Astrocyte of the spinal cord (primary cell): ENCODE measurements at places on chromosomes 7 and 10.

- no peak for DNase-seq
Observed at GRCh38 chr7:47382200-47382599, 199.7 kb downstream of the TNS3 start.

DNA sequence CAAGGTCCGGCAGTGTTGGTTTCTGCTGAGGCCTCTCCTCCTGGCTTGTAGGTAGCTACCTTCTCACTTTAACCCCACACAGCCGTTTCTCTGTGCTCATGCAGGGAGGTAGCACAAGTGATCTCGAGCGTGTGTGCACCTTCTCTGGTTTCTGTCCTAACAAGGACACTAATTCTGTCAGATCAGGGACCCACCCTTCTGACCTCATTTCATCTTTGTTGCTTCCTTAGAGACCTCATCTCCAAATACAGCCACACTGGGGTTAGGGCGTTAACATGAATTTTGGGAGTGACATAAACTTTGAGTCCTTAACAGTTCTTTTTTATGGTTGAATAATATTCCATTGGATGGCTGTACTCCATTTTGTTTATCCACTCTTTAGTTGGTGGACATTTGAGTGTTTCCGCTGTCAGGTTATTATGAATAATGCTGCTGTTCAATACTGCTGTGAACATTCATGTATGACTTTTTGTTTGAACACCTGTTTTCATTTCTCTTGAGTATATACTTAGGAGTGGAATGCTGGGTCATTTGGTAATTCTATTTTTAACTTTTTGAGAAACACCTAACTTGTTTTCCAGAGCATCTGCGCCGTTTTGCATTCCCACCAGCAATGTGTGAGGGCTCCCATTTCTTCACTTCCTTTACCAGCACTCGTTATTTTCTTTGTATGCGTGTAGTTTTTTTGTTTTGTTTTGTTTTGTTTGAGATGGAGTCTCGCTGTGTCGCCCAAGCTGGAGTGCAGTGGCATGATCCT lies 57.5 kb downstream of the LCOR start:
- DNase-seq = no peak

DNA sequence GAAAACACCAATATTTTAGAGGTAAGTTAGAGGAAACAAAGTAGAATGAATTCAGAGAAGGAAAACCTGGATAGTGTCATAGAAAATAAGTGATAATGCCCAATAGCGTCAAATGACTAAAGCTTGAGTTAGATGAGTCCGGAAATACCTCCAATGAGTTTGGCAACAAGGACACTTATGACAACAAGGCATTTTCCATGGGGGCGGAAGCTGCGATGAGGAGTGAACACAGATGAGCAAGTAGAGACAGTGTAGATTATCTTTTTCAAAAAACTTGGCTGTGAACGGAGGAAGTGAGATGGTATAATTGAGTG lies 383 bp upstream of the R3HCC1L start:
- no peak for DNase-seq

DNA sequence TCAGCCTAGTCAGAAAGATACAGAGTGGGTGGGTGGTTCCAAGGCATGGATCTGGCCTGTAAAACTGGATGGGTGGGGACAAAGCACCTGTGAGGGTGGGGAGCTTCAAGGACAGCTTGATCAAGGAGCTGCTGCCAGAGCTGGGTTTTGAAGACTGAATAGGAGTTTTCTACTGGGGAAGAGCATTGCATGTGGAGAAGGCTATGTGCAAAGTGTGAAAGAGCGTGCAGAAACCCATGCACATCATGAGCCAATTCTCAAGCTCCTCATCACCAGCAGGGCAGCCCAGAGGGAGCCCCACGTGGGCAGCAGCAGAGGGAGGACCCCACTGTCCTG lies 58.6 kb downstream of the PDGFA start:
- no peak for DNase-seq

GRCh38 chr10:7458556-7458955 lies 47.7 kb upstream of the SFMBT2 start:
- DNase-seq = no peak

- no peak for DNase-seq
Observed at GRCh38 chr10:52064084-52064845, 249.8 kb upstream of the DKK1 start.

DNA sequence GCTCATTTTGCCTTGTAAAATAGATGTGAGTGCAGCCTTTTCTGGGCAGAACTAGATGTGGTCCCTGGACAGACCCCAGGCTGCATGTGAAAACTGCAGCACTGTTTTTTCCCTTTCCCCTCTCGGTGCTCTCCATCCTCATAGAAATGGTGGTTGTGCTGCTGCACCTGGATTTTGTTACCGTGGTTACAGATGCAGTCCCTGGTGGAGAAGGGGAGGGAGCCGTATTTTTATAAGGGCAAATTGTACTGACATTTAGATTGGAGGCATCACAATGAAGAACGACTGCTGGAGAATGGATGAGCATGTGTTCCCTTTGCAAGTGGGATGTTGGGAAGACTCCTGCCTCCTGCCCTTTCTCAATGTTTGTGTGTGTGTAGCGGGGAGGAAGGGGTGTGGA lies 469.9 kb downstream of the CCSER2 start:
- DNase-seq = no peak

GRCh38 chr10:12603766-12604470 lies 254.6 kb downstream of the CAMK1D start:
- no peak for DNase-seq

- no peak for DNase-seq
Observed at GRCh38 chr7:107641676-107642075, 19.0 kb upstream of the SLC26A4 start.
